ENCODE measurements at places on chromosomes 4 and X.

GRCh38 chrX:147476008-147476407 lies 435.7 kb upstream of the FMR1 start:
- peak; percentile 3 for DNase-seq

DNA sequence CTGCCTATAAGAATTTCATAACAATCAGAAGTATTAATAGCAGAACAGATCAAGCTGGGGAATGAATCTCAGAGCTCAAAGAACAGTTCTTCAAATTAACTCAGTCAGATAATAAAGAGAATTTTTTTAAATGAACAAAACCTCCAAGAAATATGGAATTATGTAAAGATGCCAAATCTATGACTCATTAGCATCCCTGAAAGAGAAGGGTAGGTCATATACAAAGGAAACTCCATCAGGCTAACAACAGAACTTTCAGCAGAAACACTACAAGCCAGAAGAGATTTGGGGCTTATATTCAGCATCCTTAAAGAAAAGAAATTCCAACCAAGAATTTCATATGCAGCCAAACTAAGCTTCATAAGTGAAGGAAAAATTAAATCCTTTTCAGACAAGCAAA lies 28.6 kb downstream of the CBR4 start:
- no peak for DNase-seq

DNA sequence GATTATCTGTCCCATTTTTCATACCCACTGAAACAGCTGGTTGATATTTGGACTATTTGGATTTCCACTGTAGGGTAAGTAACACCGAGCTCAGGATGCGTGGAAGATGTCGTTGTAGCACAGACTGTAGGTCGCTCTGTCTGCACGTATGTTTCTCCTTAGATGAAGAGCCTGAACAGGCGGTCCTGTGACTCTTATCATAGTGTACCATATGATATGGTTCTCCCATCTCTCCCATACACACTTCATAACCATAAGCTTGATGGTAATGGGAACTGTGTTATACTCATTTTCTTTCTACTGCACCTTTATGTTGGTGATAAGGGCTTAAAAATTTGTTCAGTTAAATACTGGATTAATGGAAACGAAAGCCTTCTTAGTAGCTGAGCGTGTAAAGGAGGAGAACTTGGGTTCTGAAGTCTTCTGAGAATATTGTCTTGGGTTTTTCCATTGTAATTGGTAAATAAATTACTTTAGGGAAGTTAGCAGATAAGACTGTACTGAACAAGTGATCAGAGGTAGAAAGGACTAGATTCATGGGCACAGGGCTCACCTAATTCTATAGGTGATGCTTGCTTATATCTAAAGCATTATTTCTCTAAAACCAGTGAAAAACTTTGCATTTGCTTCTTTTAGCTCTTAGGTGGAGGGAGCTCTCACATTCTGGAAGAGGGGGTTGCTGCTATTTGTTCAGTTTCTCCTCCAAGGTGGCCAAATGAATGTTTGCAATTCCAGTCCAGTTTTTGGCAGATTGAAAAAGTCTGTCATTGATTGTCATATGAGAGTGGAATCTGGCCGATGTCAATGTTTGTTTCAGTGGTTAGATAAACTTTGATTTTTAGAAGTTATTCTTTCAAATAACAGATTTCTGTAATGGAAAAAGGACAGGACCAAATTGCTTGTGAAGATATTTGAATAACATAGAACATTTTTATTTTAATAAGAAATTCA lies 15.8 kb downstream of the SMAD1 start:
- no peak for DNase-seq

DNA sequence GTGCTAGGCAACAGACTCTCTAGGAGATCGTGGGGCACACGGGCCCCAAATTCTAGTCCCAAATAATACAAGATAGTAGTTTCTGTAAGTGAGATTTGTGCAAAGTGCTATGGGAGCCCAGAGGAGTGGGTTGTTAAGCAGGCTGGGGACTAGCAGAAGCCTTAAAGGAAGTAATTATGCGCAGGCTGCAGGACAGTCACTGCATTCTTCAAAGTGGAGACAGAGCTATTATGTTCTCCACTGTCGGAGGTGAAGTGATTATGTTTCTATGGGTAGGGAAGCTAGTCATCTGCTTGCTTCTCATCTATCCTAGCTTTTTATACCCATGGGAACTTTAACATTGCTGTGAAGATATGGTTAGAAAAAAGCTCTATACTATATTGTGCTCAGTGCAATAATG lies 154.2 kb downstream of the CPE start:
- DNase-seq: no peak

DNA sequence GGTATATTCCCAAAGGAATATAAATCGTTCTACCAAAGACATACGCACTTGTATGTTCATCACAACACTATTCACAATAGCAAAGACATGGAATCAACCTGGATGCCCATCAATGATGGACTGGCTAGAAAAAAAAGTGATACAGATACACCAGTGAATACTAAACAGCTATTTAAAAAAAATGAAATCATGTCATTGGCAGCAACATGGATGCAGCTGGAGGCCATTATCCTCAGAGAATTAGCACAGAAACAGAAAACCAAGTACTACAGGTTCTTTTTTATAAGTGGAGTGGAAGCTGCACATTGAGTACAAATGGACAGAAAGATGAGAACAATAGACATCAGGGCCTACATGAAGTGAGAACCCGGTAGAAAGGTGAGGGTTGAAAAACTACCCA lies 81.4 kb downstream of the ANTXR2 start:
- DNase-seq: no peak

- DNase-seq: no peak
Observed at GRCh38 chr4:25835384-25835783, 27.4 kb downstream of the SEL1L3 start.

- DNase-seq: no peak
Observed at GRCh38 chr4:110967936-110968335, 345.1 kb upstream of the PITX2 start.

GRCh38 chrX:78593701-78594100 lies 65.4 kb downstream of the RTL3 start:
- DNase-seq: no peak

DNA sequence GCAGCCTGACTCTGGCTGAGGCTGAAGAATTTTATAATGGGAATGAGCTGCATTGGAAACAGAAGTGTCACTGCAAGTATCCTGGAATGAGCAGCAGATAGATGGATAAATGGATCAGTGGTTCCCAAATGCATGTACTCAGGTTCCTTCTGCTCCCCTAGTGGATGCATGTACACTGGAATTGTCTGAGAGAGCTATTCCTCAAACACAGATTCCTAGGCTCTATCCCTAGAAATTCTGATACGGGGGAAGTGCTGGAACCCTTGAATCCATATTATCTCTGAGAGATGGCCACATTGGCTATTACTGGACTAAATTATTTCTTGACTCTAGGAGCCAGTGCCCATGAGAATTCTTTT lies 64.8 kb downstream of the TMEM131L start:
- no peak for DNase-seq

GRCh38 chr4:184389978-184390900 lies 84.1 kb downstream of the IRF2 start:
- no peak for DNase-seq

DNA sequence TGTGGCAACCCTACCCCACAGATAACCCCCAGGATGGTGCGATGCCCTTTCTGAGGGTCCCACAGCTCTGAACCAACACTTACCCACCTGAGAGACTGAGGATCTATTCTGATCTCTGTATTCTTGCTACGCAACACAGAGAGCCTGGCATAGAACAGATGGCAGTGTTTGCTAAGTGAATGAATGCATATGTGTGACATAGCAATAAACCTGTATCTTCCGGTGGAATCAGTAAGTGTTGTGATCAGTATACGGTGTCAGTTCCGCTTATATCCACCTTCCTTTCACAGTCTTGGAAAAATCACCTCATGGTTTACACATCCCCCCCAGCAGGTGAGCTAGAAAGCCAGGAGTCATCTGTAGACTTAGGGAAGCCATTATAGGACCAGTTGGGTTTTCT lies 5.9 kb upstream of the HSD17B10 start:
- DNase-seq: no peak

DNA sequence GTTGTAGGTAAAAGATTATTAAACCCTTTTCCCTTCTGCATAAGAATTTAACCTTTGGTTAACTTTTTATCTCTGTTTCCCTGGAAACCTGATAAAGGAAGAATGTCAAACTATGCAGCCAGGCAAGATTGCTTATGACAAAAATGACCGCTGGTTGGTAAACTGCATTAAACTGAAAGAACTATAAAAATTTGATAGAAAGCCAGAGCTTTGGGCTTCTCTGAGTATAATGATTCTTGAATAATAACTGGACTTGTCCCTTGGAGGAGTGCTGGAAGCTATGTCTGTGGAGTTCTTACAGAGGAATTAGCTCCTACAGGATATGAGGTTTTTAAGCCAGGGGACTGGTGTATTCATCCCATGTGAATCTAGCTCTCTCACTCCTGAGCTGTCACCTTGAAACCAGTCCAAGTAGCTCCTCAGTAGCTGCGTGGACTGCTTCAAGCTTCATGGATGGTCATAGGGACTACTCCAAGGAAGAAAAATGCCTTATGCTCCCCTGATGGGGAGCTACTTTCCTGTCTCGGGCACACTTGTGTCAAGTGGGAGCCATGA lies 52.0 kb downstream of the RASL11B start:
- DNase-seq: no peak

- no peak for DNase-seq
Observed at GRCh38 chr4:70364002-70364401, 3.4 kb downstream of the SMR3A start.

- no peak for DNase-seq
Observed at GRCh38 chrX:148372925-148373324, 127.5 kb upstream of the AFF2 start.

DNA sequence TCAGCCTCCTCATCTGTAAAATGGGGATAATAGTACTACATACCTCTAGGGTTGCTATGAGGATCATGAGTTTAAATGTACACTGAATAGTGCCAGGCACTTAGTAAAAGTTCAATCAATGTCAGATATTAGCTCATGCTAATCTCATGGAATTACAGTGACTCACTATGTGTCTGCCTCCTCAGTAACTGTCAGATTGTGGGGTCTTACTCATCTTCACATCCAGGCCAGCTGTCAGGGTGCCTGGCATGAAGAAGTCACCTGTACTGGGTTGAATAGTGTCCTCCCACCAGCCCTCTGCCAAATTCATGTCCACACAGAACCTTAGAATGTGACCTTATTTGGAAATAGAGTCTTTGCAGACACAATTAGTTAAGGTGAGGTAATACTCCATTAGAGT lies 54.3 kb upstream of the STIM2 start:
- DNase-seq: no peak

- no peak for DNase-seq
Observed at GRCh38 chrX:8728932-8729535, 2.9 kb downstream of the ANOS1 start.

- peak; percentile 84 for DNase-seq
Observed at GRCh38 chrX:40174001-40174853, 76.5 kb upstream of the BCOR start.

- DNase-seq: no peak
Observed at GRCh38 chr4:16253127-16253960, 27.1 kb upstream of the TAPT1 start.

- DNase-seq: no peak
Observed at GRCh38 chr4:140643571-140644055, 74.9 kb upstream of the UCP1 start.

DNA sequence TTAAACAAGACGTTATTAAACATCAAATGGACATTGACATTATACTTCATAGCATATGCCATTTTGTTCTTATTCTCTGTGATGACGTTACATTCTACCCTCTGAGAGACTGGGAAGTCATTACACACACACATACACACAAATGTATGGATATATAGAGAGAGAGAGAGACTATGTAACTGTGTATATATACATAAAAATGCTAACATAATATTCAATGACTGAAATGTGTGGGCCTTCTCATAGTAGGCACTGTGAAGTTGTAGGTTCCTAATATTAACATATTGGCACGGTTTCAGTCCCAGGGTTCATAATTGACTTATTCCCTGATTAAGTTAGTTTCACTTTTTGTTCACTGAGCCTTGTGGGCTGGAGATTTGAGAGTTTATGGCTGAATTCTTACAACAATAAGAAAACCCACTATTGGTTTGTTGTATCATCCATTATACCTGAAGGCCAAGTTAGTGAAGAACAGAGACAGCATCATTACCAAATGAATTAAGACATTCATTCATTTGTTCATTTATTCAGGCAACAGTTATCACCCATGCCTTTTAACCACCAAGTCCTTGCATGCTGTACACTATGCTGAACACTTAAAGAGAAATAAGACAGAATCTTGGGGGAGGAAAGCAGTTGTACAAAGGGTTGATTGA lies 68.5 kb downstream of the GAB1 start:
- no peak for DNase-seq

GRCh38 chrX:155679715-155680114 lies 67.0 kb upstream of the TMLHE start:
- no peak for DNase-seq

DNA sequence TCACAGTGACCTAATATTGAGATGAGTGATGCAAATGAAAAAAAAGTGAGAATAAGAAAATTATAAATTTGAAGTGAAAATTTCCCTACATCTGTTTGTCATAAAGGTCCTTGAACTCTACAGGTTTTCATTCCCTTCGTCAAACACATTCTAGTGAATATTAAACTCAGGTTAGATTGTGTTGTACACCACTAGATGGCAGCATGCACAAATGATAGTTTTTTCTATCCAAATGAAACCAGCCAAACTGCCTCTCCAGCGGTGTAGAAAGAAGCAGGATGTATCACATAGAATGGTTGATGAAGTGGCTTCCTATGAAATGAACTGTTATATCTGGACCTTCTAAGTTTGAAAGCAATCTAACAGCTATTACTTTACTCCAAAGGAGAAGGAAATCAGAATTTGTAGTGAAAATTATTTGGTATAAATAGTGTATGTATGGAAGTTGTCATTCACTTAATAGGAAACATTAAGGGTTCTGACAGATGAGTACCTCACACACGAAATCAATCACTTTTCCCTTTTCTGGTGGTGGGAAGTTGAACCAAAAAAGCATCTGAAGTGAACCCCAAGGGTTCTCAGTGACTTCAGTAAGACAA lies 382.7 kb downstream of the UNC5C start:
- peak; percentile 29 for DNase-seq

DNA sequence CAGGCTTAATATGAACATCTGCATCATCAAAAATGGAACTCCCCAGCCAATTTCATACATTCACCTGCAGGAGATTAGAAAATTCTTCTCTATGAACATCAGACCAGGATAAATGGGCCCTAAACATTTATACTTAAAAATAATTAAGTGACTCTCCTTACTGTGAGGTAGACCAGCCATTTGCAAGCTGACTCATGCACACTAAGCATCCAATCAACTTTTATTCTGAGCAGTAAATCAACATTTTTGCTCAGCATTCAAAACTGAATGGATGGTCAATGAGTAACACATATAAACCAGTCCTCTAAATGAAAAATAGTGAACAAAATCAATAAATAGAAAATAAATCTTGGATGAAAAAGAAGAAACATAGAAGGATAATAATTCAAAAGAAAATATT lies 19.9 kb upstream of the PCDH10 start:
- no peak for DNase-seq

DNA sequence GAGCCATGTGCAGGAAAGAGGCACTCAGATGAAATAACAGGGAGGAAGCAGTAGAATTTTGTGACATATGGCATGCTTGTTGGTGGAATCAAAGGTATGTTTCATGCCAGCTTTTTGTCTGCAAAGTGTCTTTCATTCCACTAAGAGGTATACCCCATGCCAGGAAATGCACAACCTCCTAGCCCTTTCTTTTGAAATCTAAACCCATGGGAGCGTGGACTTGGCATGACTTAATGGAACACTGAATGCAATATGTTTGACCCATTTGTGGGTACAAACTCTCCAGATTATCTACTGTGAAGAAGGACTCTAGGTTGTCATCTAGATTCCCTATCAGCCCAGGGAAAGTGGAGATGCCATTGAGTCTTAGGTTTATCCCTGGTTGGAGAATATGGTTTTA lies 338.3 kb upstream of the TEX13C start:
- no peak for DNase-seq

Measured in stimulated activated CD4-positive, alpha-beta T cell treated with anti-CD3 and anti-CD28 coated beads, Interleukin-15, amount 100 ng/mL, for 24 hours (primary cell).